ENCODE measurements at places on chromosomes 5 and 9.

DNA sequence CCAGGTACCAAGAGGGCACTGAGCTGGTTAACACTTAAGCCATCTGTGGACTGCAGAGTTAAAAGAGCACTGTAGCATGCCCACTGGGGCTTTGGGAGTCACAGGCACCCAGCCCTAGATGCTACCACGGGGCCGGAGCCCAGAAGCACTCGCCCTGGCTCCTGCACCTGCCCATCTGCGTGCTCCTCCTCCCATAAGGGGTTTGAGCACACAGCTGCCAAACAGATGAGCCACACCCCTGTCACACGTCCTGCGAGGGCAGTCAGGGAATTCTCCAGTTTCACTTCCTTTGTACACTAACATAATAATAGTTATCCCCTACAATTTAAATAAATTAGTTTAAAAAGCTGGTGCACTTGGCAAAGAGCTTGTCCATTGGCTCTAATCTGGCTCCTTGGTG lies 4.5 kb upstream of the PCA3 start:
- DNase-seq = no peak

DNA sequence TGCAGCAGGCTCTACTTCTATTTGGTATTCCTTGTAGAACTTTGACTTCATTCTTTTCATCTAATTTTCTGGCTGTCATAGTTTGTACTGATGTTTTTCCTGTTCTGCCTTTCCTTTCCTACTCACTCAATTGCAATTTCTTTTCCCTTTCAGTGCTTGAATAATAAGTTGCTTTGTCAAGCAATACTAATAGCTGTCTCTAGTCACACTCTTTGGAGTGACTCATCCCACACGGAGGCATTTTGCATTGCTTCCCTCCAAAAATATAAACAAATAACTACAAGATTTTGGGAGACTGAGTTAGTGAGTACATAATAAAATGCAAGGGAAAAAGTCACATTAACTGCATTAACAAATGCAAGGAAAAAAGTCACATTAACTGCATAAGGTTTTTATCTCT lies 465.9 kb downstream of the CDH9 start:
- no peak for DNase-seq

- DNase-seq = peak; percentile 61
These were observed 1249.0 kb upstream of the CDH18 start for GRCh38 chr5:21236971-21237427.

DNA sequence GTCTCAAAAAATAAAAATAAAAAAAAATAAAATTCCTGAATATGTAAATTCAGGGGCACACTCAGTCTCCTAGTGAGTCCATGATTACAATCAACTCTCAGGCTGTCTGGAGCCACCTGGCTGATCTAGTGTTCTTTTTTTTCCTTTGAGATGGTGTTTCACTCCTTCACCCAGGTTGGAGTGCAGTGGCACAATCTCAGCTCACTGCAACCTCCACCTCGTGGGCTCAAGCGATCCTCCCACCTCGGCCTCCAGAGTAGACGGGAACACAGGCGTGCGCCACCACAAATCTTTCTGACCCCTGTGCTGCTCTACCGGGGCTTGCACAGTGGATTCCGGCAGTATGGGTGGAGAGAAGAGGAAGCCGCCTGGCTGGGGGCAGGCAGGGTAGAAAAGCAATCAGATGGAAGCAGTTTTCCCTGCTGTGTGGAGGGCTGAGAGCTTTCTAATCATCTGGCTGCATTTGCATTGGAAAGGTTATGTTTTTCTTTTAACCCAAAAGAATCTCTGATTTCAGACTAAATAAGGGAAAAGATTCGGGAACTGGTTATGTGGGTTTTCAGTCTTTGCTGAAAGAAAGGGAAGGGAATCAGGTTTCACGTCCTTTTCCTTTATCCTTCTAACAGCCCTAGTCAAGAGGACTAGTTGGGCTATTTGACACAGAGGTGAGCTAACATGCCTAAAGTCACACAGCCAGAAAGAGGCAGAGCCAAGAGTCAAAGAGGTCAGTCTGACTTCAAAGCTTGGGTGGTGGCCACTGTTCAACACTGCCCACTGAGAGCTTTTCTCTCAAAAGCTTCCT lies 26.3 kb upstream of the CORO2A start:
- DNase-seq = no peak

DNA sequence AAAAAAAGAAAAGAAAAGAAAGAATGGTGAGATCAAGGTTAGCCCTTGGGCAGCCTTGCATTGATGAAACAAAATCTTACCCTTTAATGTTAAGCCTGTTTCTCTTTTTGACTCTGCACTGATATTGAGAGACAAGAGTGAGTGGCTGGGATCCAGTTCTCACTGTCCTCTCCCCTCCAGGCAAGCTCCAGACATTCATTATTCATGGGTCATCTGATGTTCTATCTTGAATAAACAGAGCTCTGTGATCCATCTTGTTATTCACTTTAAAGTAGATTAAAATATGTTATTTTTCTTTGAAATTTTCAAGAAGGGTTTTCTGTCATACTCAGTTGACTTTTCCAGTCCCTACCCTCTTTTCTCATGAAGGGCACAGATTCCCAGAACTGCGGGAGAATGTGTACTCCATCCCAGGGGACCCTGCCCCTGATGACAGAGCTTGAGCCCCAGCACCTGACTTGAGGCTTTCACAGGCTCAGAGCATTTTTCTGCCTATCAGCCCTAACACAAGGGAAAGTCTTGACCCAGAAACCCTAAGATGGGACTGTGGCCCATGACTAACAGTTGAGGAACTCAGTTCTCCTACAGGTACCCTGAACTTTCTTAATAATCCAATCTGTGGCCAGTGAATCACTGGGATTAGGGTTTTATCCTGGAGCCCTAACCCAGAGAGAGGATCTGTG lies 24.1 kb downstream of the ACTL7B start:
- DNase-seq = no peak

GRCh38 chr9:87950296-87950695 lies 24.0 kb downstream of the CDK20 start:
- no peak for DNase-seq

GRCh38 chr9:89891591-89892304 lies 286.9 kb downstream of the GADD45G start:
- no peak for DNase-seq

- DNase-seq = no peak
These were observed 734.8 kb upstream of the CDH9 start for GRCh38 chr5:27773166-27773565.

- DNase-seq = no peak
These were observed 85.7 kb upstream of the FBXW11 start for GRCh38 chr5:172091956-172092732.

DNA sequence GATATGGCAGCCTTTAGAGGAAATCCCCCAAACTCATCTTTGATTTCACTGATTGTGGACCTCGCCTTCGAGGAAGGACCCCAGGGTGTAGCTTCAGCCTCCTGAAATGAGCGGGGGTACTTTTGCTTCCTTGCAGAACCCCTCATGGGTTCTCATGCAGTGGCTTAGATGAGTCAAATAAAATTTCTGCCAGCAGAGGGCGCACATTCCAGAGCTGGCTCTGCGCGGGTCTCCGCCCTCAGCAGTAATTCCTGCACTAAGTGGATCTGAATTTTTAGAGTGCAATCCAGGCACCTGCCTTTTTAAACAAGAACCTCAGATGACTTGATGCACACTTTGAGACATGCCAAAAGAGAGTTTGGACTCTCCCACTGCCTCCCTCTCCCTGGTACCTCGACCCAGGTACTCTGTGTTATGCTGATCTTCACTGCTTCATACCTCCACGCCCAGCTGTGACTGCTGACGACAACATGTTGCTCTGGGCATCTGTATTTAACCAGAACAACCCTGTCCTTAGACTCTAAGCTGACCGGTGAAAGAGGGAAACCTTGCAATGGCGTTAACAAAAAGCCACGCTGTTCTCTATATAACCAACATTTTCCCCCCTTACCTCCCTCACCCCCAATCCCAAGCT lies 7.3 kb downstream of the EGFLAM start:
- DNase-seq = peak; percentile 65

GRCh38 chr9:106075960-106076327 lies 381.6 kb downstream of the TMEM38B start:
- no peak for DNase-seq

DNA sequence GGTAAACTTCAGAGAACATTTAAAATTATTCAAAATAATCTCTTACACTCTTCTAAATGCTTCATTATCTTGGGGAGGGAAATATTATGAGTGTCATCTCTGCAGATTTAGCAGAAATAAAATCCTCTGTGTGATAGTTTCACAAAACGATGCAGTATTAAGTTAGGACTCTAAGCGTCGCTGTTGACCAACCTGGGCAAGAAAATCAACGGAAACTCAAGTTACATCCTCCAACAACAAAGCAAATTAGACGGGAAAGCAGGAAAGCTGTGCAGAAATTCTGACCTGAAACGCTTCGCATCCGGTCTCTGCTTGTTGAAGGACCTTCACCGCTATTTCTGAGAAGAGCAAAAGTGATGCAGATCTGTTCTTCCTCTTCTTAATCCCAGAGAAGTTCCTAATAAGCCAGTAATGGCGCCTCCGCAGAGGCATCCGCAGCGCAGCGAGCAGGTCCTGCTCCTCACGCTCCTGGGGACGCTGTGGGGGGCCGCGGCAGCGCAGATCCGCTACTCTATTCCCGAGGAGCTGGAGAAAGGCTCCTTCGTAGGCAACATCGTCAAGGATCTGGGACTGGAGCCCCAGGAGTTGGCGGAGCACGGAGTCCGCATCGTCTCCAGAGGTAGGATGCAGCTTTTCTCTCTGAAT lies at the start of gene PCDHGA6:
PCDHGA6 (plus strand) TSS at position 219 of the 645 bp plus-strand sequence; CDS start at position 412, 193 bp downstream.
- DNase-seq = no peak

DNA sequence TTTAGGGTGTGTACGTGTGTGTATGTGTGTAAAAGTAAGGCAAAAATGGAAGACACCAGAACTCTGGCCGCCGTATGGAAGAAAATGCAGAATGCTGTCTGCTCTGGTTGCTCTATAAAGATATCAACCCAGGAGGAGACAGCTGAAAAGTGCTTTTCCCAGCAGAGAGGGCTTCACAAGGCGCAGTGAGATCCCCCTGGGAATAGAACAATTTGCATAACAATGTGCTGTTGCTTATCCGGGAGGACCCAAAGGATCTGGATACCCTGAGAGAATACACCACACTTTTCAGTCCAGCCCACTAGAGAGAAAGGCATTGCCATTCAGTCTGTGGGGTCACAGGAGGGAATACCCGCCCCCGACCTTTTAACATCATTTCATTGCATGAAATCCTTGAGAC lies 230.6 kb downstream of the EBF1 start:
- no peak for DNase-seq

DNA sequence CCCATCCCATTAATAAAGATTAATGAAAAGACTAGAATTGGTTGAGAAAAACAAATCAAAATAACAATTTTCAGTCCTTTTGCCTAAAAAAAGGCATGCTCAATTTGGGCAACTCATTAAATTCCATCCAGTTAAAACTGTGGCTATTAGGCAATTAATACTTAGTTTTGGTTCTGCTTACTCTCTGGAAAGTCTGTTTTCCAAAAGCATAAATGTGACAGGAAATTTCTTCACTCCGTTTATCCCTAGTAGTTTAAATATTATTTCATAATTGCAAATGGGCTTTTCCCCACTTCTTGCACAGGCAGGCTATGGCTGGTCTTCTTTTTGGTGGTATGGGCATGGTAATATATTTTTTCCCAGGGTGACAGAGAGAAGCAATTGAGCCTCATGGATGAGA lies 373.3 kb upstream of the KLF4 start:
- no peak for DNase-seq

GRCh38 chr9:18269561-18269960 lies 204.4 kb upstream of the ADAMTSL1 start:
- DNase-seq = no peak

GRCh38 chr9:35905912-35906679 lies at the start of gene HRCT1:
HRCT1 (plus strand) TSS chr9:35906202; CDS start chr9:35906288, 86 bp downstream.
- DNase-seq = peak; percentile 46

DNA sequence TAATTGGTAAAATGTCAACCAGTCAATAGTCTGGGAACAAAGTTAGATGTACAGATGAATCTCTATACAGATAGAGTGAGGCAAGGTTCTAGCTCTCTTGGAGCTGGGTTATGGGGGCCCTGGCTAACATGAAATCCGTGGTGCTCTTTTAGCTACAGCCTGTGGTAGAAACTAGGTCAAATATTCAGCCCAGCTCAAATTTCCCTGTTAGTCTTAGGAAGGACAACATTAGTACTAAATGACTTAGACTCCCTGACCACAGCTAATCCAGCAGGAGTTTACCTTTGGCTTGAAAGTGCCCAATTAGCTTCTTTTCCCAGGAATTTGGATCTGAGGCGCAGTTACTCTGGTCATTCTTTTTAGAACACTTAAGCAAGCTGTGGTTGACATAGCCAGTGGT lies 170.5 kb downstream of the DMRTA1 start:
- DNase-seq = no peak

- no peak for DNase-seq
These were observed 21.4 kb downstream of the FREM1 start for GRCh38 chr9:14888875-14889274.

- DNase-seq = no peak
These were observed 370.8 kb upstream of the RIOK2 start for GRCh38 chr5:97553604-97554452.

- DNase-seq = no peak
These were observed 1.2 kb downstream of the EHMT1 start for GRCh38 chr9:137620048-137620405.

DNA sequence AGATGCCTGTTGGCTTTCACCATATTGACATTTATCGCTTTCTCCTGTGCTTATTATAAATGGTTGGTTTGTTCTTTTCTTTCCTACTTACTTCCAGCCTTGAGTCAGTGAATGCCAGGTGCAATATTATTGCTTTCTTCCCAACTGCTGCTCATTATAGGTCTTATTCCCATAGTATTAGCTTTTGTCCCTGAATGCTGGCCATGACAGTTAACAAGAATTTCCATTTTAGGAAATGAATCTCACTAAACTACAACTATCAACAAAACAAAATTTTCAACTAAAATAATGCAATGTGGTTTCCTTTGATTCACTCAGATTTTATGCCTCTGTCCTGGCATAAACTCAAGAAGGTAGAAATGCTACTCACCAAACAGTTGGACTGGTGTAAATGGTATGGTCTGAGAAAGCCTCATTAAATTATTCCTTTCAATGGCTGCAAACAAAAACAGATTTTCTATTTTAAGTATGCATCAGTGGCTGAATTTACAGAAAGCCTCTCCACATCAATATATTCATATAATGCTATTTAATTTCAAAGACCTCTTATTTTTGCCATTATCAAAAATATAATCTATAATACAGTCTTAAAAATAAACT lies 145.4 kb downstream of the TRPM6 start:
- DNase-seq = no peak

DNA sequence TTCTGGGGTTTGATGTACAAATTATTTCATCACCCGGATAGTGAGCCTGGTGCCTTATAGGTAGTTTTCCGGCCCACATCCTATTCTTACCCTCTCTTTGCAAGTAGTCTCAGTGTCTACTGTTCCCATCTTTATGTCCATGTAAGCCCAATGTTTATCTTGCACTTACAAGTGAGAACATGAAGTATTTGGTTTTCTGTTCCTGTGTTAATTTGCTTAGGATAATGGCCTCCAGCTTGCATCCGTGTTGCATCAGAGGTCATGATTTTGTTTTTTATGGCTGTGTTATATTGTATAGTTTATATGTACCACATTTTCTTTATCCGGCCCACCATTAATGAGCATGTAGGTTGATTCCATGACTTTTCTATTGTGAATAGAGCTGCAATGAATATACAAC lies 136.5 kb downstream of the PRR16 start:
- DNase-seq = no peak

All from renal cortex interstitium (tissue), 15 donors.